ENCODE measurements at places on chromosomes 12 and 14.

DNA sequence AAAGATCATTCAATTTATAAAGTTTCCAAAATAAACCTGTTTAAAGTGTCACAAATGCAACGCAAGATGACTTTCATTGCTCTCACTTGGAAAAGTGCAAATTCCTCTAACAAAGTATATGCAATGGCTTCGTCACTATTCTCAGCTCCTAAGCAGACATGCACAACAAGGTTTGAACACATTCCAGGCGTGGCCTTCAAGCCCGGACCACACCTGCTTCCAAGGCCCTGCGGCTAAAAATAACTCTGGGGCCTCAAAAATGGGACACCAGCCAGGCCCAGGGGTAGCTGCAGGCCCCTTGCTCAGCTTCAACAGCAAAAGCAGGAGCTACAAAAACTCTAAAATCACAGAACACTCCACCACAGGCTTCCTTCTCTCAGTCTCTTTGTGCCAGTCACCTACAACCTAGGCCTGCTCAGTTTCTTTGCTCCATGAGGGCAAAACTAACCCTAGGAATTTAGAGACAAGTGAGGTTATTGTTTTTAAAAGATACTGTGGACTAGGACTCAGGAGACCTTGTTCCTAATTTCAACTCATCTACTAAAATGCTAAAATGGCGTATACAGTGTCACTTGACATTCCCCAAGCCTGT lies 29.3 kb downstream of the DUSP16 start:
- no peak for DNase-seq

DNA sequence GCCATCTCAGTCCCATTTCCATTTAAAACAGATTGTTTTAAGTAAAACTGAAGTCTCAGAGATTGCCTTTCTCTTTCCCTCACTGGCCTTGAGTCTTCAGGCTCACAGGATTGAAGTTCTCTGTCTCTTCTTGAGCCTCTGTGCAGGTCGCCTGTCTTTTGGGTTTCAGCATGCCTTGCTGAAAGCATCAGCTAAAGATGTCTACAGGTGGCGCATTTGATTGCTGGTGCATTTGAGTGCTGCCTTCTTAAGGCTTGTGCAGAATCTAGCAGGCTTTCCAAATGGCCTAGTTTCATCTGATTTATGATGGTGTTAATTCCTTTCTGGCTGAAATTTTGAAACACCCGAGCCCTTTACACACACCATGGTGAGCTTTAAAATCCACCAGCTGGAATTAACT lies 1062.2 kb upstream of the FBXO33 start:
- no peak for DNase-seq

DNA sequence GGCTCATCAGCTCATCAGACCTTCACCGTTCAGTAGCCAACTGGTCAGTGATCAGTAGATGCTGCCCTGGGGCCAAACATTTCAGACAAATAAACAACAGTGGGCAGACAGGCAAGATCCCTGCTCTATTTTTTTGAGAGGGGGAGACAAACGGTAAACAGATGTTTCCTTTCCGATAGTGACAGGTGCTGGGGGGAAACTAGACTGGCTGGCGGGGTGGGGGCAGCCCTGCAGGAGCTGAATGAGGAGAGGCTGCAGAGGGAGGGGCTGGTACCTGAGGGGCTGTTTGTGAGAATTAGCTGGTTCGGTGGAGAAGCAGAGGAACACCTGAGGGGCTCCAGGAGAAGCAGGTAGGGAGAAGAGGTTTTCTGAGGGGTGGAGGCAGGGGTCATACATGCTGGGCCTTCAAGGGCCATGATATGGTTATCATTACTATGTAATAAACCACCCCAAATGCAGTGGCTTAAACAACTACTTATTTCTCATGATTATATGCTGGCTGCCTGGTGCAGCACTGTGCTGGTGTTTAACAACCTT lies 8.2 kb upstream of the GOLGA3 start:
- no peak for DNase-seq

DNA sequence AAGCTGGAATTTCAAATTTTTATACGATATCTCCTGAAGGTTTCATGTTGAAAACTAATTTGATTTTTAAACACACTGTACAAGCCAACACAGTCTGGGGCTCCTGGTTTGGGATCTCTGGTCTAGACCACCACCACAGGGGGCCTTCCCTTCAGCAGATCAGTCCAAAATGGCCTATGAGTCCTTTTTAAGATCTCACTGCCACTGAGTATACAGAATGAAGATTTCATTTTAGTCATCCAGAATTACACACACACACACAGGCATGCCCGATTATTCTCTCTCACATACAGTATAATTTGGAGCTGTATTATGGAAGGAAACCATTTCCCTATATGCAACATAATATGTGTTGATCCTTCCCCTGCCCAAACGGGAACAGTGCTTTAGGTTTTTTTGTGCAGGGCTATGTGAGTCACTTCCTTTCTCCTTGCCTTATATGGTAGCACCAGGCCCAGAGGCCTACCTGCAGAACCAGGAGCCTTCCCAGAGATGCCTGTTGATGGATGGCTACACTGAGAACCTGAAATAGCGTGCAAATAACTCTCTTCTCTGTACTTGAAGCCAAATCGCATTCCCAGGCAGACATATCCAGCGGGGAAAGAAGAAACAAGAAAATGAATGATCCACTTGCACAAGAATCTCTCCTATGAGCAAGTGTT lies 28.1 kb upstream of the WNK1 start:
- no peak for DNase-seq

DNA sequence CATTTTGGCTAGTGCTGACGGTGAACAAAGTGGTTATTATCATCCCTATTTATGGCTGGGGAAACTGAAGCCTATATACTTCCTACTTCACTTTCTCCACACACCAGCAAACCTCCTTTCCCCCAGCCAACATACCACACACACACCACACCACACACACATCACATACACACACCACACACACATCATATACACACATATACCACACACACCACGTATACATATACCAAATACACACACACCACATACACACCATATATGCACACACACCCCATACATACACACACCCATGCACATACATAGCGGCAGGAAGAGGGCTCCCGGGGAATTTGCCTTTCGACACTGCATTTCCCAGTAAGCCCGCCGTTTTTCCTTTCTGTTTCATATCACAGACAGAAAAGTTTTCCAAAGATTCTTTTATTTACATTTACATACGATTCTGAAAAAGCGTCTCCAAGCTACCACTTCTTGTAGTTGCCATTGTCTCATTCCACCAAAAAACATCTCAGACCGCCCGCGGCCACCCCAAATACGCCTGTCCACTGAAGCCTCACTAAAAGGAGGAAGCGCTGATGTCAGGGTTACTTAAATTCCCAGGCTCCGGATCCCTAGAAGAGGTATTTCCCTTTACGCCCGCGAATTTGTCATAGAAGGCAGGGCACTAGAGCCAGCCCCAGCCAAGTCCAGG lies 823 bp upstream of the RAB5B start:
- no peak for DNase-seq

Data from pulmonary artery endothelial cell (primary cell).